Inflammatory macrophage (primary cell): ENCODE measurements at places on chromosomes 4 and X.
A peak's percentile ranks its signal among the peaks of the same experiment; 100 is the strongest.

GRCh38 chr4:18075823-18076433 is 54.4 kb upstream of the LCORL start:
- DNase-seq, result peak; percentile 29

DNA sequence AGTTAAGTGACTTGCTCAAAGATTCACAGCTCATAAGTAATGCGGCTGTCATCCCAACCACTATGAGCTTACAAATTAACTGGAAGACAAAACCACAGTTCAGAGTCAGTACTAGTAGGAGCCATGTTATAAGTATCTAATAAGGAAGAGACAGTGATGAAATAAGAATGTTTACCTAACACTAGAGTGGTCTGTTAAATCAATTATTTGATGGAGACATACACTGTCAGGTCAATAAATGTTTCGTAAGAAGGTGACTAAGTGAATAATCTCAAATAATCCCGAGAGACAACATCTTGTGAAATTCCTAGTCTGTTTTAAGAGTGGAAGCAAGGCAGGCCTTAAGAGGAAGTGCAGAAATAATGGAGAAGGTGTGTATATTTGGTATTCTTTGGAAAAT is 25.8 kb upstream of the AMELX start:
- no peak for DNase-seq

DNA sequence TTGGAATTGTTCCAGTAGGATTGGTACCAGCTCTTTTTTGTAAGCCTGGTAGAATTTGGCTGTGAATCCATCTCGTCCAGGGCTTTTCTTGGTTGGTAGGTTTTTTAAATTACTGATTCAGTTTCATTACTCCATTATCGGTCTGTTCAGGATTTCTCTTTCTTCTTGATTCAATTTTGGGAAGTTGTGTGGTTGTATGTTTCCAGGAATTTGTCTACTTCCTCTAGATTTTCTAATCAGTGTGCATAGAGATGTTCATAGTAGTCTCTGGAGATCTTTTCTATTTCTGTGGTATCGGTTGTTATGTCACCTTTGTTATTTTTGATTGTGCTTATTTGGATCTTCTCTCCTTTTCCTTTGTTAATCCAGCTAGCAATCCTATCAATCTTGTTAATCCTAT is 248.7 kb downstream of the ARHGAP10 start:
- peak; percentile 60 for DNase-seq

- no peak for DNase-seq
Measured at GRCh38 chr4:58564695-58565475, 1454.7 kb upstream of the IGFBP7 start.

DNA sequence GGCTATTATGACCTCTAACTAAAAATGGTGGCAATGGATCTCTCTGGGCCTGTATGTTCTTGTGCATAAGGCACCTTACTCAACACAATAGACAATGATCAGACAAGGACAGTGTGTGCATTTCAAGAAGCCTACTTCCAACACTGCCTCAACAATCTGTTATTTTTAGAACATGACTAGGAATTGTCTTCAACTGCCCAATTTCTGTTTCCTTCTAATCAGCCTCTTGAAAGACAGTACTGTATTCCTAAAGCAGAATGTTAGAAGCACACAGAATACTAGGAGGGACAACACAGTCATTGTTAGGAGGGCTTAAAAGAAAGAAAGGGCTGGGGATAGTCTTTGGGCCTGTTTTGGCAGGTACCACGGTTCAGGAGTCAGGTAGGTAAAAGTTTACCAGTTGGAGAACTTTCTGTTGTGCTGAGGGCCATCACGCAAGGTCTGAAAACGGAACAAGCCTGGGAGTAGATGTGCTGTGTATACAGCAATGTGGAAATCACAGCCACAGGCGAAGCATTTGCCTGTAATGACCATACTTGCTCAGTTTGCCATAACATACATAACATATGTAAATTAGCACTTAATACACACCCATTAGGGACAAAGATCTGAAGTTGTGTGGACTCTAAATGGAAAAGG is 100.8 kb upstream of the ATXN3L start:
- DNase-seq, result no peak

DNA sequence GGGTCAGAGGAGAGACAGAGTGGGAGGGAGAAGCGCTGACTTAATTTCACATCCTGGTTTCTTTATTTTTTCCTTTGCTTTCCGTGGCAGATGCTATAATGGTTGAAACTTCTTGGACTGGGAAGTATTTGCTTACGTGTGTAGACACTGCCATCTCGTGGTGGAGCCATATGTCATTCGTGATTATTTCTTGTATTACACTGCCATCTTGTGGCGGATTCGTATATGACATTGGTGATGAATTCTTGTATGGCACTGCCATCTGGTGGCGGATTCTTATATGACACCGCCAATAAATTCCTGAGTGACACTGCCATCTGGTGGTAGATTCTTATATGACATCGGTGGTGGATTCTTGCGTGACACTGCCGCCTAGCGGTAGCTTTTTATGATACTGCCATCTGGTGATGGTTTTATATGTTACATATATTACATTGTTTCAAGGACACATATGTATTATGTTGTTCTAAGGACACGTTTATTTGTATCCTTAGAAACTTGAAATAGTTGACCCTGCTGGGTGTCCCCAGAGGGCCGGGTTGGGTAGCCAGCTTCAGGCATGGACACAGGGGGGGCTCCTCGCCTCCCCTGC is 37.3 kb upstream of the CLCN4 start:
- peak; percentile 81 for DNase-seq

GRCh38 chr4:12178614-12179610 is 750.2 kb upstream of the HS3ST1 start:
- DNase-seq, result no peak

GRCh38 chr4:3262208-3263052 is 13.5 kb downstream of the MSANTD1 start:
- no peak for DNase-seq
